ENCODE measurements at places on chromosomes 16 and 17.
A peak's percentile ranks its signal among the peaks of the same experiment; 100 is the strongest.

DNA sequence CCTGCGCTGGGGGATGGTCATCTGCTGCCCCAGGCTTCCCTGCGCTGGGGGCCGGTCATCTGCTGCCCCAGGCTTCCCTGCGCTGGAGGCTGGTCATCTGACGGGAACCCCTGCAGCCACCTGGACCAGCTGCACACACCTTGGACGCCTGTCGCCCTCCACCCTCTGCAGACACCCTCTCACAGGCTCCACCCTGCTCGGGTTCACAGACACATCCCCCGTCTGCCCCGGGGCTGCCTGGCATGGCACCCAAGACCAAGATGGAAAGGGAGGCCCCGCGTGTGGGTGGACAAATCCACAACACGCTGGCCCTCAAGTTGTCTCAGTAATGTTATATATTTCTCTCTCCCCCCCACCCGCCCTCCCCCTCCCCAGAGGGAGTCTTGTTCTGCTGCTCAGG lies 89.6 kb downstream of the ANKRD11 start:
- no peak for DNase-seq

- no peak for DNase-seq
These were observed 727.9 kb upstream of the SOX9 start for GRCh38 chr17:71392715-71393567.

GRCh38 chr17:38883592-38884526 lies 14.0 kb downstream of the LASP1 start:
- no peak for DNase-seq

DNA sequence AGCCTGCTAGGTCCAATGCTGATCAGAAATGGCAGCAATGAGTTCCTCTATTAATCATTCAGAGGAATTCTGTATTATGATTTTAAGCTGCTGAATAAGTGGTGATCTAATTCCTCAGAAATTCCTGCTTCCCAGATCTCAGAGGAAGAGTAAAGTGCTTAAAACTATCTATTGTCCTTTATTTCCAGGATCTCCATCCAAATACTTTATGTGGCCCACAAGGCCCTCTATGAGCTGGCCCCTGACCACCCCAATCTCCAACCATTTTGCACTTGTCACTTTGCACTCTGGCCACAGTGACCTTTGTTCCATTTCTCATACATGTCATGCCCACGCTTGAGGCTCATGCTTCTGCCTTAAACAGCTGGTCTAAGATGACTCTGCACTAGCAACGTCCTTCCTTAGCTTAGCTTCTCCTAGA lies 93.7 kb downstream of the CA10 start:
- DNase-seq, result no peak

DNA sequence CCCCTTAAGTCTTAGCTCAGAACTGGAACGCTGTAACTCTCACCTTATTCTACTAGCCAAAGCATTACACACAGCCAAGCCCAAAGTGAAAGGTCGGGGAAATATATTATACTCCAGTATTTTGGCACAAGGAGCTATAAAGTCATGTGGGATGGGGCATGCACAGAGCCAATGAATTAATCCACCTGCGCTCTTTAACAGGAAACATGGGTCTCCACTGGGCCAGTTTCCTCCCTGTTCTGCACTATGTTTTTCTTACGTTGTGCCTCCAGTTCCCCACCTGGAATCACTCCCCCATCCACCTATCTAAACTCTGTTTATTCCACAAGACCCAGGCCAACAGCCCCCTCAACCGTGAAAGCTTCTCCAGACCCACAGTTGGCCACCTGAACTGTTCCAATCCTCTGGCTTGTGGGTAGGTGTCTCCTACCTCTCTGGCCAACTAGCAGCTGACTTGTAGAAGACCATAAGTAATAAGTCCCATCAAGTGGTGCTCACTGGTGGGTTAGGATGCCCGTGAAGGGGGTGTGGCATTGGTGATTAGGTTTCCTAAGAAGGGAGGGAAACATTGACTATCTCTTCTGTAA lies 286.9 kb downstream of the NPIPA8 start:
- DNase-seq, result no peak

DNA sequence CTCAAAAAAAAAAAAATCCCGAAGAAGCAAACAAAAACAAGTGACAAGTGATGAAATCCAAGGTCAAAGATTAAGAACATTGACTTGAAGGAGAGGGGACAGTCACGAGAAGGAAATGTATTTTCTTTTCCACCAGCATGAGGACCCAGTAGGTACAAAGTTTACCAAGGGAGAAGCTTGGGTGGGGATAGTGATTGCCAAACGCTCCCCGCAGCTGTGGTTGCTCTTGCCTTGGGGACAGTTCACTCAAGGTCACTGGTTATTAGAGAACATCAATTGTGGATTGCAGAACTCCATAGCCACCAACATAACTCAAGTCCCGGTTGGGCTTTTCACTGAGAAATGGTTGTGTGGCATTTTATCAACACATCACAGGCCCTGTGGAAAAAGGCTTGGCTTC lies 27.0 kb downstream of the RSL1D1 start:
- DNase-seq, result no peak

DNA sequence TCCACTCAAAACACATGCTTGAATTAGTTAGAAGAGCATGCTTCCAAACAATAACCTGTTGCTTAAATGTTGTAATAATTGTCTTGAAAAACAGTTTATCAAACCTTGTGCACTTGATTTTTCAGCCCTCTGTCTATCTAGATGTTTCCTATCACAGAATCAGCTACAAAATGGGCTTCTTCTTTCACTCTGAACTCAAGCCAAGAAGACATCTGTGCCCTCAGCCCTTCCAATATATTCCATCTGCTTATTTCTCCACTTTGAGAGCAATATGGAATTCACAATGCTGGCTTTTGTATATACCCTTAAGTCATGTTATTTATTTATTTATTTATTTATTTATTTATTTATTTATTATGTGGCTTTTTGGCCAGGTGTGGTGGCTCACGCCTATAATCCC lies 234.2 kb downstream of the TOX3 start:
- DNase-seq, result no peak

DNA sequence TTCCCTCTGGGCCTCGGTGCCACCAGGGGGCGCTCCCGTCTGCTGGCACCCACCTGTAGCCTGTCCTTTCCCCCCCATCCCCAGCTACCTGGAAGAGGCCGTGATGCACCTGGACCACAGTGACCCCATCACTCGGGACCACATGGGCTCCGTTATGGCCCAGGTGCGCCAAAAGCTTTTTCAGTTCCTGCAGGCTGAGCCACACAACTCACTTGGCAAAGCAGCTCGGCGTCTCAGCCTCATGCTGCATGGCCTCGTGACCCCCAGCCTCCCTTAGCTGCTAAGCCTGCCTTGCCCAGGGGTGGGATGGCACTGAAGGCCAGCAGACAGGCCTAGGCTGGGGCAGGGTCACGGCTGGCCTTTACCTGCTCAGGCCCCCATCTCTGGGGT lies 818 bp upstream of the NRN1L start:
- DNase-seq, result no peak

DNA sequence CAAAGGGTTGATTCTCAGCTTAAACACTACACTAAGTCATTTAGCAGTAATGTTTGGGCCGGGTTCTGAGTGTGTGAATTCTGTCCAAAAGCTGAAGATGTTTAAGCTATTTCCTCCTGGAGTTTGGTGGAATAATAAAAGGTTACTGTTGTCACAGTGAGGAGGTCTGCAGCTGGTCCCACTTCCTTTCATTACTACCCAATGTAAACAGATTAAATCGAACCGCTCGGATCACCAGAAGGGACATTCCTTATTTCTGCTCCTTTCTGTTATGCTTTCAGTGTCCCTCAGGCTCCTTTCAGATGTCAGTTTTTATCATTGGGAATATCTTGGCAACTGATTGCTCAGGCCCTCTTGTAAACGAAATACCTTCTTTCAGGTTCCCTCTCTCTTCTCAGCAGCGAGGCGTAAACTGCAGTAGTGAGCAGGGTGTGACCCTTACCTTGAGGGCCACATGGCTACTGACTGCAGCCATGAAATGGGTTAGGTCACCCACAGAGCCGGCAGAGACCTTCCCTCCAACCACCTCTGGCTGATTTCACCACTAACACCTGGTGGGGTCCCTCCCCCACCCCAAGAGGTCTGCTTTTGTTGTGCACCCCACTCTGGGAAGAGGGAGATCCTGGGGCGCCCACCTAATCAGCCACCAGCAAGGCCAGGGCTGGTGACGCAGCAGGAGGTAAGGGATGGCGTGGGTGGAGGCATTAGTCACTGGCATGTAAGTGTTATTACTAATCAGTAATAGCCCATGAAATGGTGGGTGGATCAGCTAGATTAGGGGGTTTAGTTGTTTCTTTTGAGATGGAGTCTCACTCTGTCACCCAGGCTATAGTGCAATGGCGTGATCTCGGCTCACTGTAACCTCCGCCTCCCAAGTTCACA lies 117.6 kb downstream of the VPS53 start:
- DNase-seq, result no peak

- peak; percentile 81 for DNase-seq
These were observed 3.5 kb upstream of the CDC6 start for GRCh38 chr17:40284085-40284713.

DNA sequence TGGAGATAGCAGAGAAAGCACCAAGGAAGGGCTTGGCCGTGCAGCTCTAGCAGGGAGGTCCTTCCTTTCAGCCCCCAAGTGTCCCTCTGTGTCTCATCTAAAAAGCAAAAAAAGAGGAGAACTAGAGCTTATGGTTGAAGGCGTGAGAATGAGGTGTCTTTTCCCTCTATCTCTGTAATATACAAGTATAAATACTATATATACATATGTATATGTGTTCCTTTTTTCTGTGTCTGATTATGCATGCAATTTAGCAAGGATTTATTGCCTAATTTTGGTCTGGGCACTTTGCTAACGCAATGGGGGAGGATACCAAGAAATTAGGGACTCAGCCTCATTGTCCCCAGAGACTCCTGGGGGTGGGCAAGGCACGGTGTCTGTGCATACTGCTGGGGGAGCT lies 90.2 kb upstream of the CCL2 start:
- no peak for DNase-seq

- DNase-seq, result peak; percentile 95
These were observed 6.0 kb upstream of the LPCAT2 start for GRCh38 chr16:55502801-55503366.
